ENCODE measurements at places on chromosomes 16 and 17. TPM values are rescaled to one million over a fixed set of nuclear protein-coding genes. Genes with fewer than 3 reads are reported as not detected.

Gene DEXI
- 31.5 TPM for total RNA-seq

Gene EVI2A
- not detected for total RNA-seq

Gene CYBA
- total RNA-seq, result 121 TPM

Gene CRHR1
- 0.36 TPM for total RNA-seq

Gene RNF157
- 6.8 TPM for total RNA-seq

Gene IGF2BP1
- 227 TPM for total RNA-seq

Gene MRC2
- total RNA-seq, result 119 TPM

Gene PPL
- 36.8 TPM for total RNA-seq

Gene MILR1
- total RNA-seq, result 0.54 TPM

Gene CNTNAP4
- 3.8 TPM for total RNA-seq

Gene APOBR
- total RNA-seq, result 0.09 TPM

Gene KRT24
- not detected for total RNA-seq

Gene CCL16
- not detected for total RNA-seq

Gene ZNF469
- 27.9 TPM for total RNA-seq

Gene PLA2G10
- total RNA-seq, result not detected
